ENCODE measurements at places on chromosomes 13 and 19. TPM values are rescaled to one million over a fixed set of nuclear protein-coding genes. Genes with fewer than 3 reads are reported as not detected.

Gene ADAT3
- total RNA-seq = 4.8 TPM

Gene ZNF541
- total RNA-seq = not detected

Gene ICAM1
- 17.3 TPM for total RNA-seq

Gene SYT5
- 2.2 TPM for total RNA-seq

Gene ZNF43
- 2.0 TPM for total RNA-seq

Gene TECR
- 80.6 TPM for total RNA-seq
